ENCODE measurements at places on chromosomes 3 and 15.

DNA sequence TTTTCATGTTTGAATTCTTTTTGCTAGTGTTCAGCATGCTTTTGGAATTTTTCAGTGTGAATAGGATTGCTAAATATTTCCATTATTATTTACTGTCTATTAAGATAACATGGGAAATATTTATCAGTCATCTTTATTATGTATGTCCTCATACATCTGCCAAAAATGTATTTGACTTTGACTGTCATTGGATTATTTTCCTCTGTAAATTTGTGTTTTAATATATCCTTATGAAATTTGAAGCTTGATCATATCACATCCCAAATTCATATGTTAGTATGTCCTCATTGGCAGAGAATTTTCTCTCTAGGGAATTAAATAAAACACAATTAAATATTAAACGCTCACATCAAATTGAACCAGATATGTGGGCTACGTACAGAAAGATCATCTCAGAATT, 32.3 kb upstream of the TRPC1 start:
- no peak for DNase-seq

DNA sequence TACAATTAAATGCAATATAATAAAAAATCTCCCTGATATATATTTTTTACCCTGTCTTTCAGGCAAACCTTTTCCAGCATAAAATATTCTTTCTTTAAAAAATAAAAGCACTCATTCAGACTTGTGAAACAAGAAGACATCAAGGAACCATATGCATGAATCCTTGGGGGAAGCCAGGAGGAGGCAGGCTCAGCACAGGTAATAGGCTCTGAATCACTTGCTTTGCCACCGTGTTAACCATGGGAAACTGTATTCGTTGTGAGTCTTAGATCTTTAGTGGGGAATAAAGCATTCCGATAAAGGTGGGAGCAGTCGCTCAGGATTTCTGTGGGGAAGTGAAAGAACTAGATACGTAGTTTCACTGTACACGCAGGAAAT, 42.4 kb downstream of the FBN1 start:
- no peak for DNase-seq

DNA sequence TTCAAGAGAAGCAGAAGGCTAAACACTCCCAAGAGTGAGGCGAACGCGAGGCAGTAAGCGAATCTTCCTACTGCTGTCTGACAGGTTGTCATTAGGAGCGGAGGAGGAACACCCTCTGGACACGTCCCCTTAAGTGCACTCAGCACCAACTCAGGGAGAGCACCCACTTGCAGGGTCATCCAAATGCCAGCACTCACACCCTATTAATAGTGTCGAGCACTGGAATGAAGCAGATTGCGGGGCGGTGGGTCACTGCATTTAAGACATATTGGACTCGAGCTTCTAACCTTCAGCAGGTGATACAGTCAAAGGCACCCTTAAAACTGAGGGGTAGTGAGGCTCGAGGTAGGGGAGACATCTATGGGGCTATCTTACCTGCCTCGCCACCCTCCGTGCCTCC, 28.7 kb downstream of the SH3BP5 start:
- DNase-seq = no peak

DNA sequence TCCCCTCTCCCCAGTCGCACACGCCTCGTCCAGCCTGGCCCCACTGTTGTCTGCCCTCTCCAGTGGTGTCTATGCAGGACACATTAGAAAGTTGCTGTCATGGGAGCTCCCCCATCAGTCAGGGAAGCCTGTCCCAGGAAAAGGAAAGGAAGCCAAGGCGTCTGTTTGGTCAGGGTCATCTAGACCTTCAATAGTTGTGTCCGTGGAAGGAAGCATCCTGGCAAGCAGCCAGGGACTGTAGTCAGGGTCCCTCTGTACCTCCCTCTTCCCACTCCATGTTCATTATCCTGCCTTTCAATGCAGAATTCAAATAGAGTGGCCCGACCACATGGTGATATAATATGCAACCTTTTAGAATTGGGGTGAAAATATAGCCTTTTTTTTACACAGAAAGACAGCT, 60.7 kb upstream of the RAB6B start:
- no peak for DNase-seq

DNA sequence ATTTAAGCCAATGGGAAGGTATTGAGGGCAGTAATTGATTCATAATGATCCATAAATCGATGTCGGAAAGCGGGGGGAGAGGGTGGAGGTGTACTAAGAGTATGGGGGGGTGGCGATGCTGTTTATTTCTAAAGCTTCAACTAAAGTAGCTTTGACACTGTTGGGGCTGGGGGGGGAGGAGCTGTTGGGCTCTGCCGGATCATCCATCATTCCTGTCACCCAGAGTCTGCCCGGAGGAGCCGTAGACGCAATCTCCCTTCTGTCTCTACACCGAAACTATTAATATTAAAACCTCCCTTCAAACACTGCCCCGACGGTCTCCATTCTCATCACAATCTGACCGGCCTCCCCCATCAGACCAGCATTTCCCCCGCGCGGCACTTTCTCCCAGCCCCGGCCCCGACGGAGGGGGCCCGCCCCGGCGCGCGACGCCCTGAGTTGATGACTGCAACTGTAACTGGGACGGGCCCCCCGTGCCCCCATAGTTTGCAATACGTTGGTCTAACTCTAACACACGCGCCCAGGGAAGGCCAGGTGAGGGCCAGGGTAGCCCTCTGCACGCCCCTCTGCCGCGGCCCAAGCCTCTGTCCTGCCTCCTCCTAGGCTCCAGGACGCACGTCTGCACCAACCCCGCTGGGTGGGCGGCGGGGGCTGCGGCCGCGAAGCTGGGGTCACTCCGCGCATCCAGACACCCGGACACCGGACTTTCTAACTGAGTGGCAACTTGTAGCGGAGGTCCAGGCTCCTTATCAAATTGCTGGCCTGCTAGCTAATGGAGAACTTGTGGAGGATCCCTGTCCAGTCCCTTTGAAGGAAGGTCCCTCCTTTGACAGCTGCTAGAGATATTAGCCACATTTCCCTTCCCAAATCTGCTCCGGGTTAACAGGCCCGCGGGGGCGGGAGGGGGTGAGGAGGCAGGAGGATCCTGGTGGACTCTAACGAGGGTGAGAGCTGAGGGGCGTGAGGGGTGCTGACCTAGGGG, 212.0 kb downstream of the MEIS2 start:
- no peak for DNase-seq

DNA sequence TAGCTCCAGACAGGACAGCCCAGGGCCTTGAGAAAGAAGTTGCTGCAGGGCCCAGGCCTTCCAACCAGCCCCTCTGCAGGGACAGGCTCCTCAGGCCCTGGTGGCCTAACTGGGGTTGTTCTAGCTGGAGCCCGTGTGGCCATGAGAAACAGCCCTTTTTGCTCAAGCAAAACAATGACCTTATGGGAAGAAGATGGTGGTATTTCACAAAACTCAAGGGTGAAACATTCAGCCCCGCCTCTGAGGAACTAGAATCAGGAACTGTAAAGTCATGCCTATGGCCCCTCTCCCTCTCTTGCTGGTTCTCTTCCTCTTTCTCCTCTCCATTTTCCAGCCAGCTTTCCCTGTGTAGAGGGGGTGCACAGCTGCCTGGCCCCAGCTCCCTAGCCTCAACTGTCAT, 273.3 kb downstream of the RPLP1 start:
- no peak for DNase-seq

DNA sequence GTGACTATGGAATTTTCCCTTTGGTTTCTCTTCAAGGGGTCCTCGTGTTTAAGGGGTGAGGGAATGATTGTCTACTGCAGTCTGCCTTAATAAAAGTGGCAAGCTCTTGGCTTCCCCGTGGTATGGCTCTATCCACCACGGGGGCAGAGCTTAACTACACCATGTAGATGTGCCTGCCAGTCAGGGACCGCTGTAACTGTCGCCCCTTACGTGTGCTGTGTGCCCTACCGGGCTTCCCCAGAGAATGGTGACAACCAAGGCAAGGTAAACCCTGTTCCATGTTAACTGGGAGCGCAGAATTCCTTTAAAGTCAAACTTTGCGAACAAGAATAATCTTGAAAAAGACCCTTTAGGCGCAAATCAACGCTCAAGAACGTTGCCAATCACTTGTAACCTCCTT, 966 bp upstream of the C3orf80 start:
- DNase-seq = no peak

DNA sequence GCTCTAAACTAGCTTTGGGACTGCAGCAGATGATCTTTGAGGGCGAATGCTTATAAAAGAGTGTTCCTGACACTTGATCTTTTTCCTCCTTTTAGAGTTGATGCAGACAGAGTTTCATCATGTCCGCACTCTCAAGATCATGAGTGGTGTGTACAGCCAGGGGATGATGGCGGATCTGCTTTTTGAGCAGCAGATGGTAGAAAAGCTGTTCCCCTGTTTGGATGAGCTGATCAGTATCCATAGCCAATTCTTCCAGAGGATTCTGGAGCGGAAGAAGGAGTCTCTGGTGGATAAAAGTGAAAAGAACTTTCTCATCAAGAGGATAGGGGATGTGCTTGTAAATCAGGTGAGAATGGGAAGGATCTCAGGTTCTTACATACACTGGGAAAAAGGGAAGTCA, 75.7 kb downstream of the KLHL25 start:
- DNase-seq = no peak

- DNase-seq = no peak
Observed at GRCh38 chr15:70200511-70201424, 103.1 kb upstream of the TLE3 start.

- DNase-seq = peak; percentile 42
Observed at GRCh38 chr15:63502843-63503738, 1.3 kb upstream of the USP3 start.

GRCh38 chr3:150359381-150359780, 48.7 kb upstream of the TSC22D2 start:
- no peak for DNase-seq
